Peyer's patch (tissue), 4 donors: ENCODE measurements at places on chromosomes 3 and 15.
A peak's percentile ranks its signal among the peaks of the same experiment; 100 is the strongest.

GRCh38 chr3:71372241-71372768 is 211.2 kb downstream of the FOXP1 start:
- no peak for DNase-seq

GRCh38 chr3:125188955-125189354 is 23.6 kb downstream of the SLC12A8 start:
- no peak for DNase-seq

DNA sequence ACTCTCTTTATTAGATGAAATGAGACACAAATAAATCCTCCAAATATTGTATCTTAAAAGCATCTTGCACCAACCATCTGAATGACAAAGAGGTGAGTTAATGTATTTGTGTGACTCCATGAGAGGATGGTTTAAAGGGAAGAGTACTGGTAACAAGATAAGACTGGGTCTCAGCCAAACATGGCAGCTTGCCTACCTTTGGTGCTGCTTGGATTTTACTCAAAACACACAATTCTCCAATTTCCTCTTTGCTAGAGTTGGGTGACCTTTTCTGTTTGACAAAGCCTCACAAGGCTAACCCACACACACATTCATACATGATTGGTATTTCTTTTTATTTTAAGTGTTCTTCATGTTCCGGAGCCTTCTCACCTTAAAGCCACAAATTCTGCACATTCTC is 506.4 kb downstream of the FGF12 start:
- DNase-seq: no peak

DNA sequence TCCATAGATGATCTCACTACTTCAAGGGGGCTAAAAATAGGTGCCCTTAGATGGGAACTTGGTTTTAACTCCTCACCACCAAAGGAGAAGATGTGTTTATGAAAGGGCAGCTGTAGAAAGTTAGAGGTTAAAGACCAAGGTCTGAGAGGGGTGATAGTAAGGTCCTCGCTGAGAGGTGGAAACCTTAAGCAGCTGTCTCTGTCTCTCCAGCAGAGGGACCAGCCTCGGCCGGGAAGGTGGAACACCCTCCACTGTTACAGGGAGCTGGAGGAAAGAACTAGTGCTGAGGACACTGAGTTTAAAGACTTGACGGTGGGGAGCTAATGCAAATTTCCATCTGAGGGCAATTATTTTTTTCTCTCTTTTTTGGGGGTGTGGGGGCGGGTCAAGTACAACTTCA is 8.9 kb upstream of the RLBP1 start:
- DNase-seq: no peak

DNA sequence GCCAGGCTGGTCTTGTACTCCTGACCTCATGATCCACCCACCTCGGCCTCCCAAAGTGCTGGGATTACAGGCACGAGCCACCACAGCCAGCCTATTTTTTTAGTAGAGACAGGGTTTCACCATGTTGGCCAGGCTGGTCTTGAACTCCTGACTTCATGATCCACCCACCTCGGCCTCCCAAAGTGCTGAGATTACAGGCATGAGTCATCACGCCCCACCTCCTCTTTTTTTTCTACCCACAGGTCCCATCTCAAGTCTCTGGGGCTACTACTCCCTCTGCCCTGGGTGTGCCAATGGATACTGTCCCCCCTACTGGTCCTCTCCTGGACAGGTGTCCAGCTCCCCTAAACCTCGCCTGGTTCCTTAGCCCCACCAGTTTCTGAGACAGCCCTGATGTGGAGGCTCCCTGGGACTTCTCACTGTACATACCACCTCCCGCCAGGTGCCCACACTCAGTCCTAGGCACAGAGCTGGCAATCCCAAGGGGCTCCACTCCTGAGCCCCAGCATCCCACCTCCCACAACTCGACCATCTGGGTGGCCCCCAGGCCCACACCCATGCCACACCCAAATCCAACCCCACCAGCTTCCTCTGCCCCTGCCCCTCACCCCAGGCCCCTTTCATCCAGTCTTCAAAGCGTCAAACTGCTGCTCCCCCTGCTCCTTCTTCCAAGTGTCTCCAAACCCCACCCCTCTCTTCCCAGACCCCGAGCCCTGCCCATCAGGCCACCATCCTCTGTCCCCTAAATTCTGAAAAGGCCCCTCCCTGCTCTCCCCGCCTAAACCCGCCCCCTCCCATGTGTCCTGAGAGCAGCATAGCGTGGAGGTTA is 13.1 kb upstream of the CYP11A1 start:
- DNase-seq: peak; percentile 14

GRCh38 chr3:11582191-11582968 is 61.3 kb downstream of the VGLL4 start:
- DNase-seq: no peak

DNA sequence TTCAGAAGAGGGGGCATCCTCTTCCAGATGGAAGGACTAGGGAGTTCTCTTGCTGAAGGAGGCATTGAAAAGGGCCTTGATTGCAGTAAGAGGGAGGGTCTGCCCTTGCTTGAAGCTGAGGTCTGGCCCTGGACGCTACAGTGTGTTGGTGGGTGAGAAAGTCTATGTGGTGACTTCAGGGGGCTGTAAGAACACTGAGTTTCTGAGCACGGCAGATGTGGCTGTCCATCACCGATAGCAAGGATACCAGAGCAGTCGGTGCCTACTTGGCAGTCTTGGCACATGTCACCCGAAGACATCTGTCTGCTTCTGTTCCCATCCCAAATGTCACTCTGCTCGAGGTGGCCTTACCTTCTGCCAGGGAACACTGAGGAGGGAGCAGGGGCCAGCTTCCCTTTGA is 631.1 kb upstream of the CFAP20DC start:
- no peak for DNase-seq

- no peak for DNase-seq
Observed at GRCh38 chr3:152241142-152242017, 27.3 kb upstream of the MBNL1 start.

- no peak for DNase-seq
Observed at GRCh38 chr3:157460253-157460652, 23.6 kb downstream of the PTX3 start.

- no peak for DNase-seq
Observed at GRCh38 chr15:92001307-92001706, 147.8 kb downstream of the SLCO3A1 start.

DNA sequence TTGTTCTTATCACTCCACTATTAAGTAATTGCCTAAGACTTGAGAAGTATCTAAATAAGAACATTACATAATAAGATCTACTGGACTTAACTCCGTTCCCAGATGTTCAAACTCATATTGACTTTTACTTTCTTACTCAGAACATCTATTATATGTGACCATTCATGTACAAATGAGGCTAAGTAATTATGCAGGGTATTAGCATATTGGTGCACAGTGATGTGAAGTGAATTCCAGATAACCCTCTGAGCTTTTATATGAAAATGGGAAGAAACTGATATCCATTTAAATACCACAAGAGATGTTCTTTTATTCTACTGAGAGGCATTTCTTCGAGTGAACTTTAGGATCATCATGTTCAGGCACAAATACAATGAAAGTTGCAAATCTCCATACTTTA is 135.7 kb downstream of the ZPLD1 start:
- no peak for DNase-seq

- DNase-seq: peak; percentile 93
Observed at GRCh38 chr3:47802734-47803479, at the start of gene DHX30. DHX30 (plus strand) TSS chr3:47803138; CDS start chr3:47810684, 7,546 bp downstream.

DNA sequence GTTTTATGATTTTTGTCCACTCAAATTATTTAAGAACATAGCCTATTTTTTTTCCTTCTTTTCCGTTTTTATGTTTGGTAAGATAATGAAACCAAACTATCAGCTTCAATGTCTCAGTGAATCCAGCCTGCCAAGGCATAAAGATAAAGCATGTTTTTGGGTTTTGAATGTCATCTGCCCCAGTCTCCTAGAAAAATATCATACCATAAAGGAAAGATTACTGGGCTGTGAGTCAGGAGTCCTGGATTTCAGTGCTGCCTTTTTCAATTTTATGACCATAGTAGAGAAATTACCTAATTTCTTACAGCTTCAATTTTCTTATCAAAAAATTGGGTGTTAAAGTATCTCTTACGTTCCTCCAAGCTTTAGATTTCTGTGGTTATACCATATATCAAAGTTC is 87.5 kb downstream of the GAP43 start:
- DNase-seq: no peak

- DNase-seq: no peak
Observed at GRCh38 chr3:48698891-48699290, 13.2 kb upstream of the NCKIPSD start.

DNA sequence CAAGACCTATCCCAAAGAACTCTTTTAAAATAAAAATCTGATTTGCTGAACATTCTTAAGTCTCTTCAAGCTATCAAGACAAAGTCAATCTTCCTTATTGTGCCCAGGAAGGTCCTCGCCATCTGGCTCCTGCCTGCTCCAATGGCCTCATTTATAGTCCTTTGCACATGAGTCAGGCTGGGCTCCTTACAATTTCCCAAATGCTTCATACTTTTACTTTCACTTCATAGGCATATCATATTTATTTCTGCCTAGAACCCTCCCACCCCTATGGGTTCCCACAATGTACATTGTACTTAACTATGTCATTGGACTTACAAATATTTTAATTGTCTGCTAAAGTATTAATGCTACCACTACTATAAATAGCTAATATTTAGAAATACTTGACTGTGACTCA is 9.1 kb downstream of the THRB start:
- peak; percentile 62 for DNase-seq

DNA sequence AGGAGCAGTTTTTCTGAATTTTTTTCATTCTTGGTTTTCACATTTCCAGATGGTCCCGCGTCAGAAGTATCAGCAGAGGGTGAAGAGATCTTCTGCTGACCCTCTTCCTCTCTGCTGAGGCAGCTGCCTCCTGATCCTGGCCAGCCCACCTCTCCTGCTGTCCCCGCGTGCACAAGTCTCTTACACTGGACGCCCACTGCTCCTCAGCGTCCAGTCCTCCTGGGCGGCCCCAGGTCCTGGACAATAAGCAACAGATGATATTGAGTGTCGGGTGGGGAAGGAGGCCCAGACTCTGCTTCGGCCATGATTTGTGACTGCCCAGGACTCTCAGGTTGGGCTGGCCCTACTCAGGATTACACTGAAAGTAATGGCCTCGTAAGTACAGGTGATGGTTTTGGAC is 50.1 kb downstream of the KLHL25 start:
- no peak for DNase-seq

- no peak for DNase-seq
Observed at GRCh38 chr15:96625256-96625655, 294.8 kb downstream of the NR2F2 start.

GRCh38 chr3:103057003-103057402 is 622.2 kb downstream of the ZPLD1 start:
- DNase-seq: no peak

GRCh38 chr15:38680775-38681174 is 116.2 kb upstream of the RASGRP1 start:
- DNase-seq: no peak

DNA sequence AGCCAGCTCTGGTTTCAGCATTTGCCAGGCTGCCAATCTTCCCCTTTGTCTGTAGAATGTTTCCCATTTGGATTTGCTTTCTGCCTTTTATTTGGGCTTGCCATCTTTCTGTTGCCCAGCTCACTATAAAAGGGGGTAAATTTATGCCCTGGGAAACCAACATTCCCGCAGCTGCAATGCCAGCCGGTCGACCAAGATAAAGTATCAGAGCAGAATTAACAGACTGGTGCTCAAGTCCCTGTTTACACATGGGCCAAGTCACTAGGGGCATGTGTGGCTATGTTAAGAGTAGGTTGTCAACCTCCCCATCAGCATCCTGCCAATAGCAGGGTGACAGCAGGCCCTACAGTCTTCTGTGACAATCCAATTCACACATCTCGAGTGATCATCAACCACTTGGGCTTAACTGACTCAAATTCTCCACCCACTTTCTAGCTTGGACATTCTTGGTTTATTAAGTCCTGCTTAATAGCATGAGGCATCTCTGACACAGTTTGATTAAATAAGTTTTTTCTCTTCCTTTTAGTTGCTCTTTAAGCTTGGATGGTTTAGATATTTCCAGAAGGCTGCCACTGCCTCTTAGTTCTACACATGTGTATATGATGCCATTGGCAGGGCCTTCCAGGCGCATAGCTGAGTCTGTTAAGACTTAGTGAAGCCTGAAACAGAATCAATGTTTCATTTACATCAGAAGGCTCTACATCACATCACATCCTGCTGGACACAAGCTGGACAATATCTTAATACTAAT is 24.1 kb upstream of the VEPH1 start:
- DNase-seq: no peak

GRCh38 chr3:137249311-137249940 is 291.6 kb downstream of the IL20RB start:
- no peak for DNase-seq

DNA sequence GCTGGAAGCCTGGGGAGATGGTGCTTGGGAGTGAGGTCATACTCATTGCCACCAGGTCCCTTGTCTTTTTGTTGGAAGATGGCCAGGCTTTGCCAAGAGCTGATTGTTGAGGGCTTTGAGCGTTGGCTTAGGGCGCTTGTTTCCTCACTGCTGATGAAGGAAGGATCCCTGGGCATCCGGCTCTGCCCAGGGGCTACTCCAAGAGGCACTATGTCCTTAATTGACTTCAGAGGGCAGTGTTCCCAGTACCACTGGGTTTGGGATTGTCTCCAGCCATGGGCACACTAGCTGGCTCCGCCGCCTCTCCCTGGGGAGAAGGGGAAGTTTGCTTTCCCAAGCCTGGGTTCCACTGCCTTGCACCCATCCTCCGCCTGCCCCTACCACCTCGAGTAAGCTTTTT is 57.2 kb upstream of the RGMA start:
- DNase-seq: no peak

- no peak for DNase-seq
Observed at GRCh38 chr3:60262546-60262945, 988.7 kb downstream of the FHIT start.

DNA sequence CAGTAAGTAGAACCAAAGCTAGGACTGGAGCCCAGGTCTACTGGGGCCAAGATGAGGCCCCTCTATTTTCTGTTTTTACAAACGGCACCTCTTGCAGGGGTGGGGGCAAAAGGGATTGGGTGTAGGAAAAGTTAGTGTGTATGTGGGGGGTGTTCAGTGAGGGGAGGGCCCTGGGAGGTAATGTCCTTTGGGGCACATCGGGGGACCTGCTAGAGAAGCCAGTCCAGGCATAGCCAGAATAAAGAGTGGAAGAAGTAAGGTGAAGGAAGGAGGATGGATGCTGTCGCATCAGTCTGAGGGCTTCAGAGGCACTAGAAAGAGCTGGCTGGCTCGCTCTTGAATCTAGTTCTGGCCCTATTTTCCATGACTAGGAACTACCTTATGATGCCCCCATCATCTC is 2.6 kb downstream of the PLCD1 start:
- peak; percentile 1 for DNase-seq

DNA sequence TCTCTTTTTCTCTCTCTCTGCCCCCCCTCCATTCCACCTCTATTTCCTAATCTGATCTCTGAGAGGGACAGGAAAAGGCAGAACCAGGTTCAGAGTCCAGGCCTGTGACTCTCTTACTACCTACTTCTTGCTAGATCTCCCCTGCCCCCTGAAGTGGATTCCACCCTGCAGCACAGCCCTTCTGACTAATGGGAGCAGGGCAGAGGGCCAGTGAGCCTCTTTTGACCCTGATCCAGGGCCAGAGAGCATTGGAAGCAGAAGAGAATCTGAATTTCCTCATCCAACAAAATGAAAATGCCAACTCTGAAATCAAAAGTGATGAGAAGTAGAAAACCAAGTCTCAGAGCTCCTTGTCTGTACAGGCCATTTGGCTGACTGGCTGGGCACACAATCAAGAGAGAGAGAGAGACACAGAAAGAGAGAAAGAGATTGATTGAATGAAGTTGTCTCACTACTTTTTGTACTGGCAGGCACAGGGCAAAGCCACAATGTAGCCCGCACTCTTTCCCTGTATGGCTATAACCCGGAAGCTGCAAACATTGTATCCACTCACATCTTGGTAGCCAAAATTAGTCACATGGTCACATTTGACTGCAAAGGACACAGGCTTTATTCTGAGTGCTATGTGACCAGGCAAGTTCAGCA is 31.6 kb upstream of the GLCE start:
- no peak for DNase-seq

- no peak for DNase-seq
Observed at GRCh38 chr3:166446291-166446690, 609.1 kb upstream of the BCHE start.
